ENCODE measurements at places on chromosomes 6 and 20.

- DNase-seq: no peak
Observed at GRCh38 chr6:80251321-80251720, 144.8 kb downstream of the BCKDHB start.

DNA sequence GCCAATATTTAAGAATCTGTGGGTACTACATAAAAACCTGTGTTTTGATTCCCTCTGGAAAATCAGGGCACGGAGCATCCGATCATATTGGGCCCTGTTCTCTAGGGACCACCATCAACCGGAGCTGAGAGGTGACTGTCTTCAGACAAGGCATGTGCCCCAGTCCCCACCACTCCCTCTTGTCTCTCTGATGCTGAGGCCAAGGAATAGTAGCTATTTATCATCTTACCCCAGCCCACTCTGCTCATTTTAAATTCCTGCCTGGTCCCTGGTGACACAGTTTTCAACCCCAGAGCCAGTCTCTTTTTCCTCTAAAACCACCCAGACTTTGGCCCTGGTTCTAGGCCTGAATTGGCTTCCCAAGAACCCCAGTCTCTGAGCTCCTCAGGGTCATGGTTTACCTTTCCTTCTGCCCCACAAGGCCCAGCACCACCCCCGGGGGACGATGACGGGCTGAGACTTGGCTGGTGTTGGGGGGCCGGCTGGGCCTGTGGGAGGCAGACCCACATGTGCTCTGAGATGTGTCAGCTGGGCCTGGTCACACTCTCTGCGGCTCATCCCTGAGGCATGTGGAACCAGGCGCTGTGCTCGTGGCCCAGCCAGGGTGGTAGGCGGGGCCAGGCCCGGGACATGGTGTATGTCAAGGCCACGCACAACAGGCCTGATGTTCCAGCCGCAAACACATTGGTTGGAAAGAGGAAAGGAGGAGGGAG, 114.4 kb downstream of the CEBPB start:
- no peak for DNase-seq

- DNase-seq: no peak
Observed at GRCh38 chr20:8118760-8119159, 13.3 kb upstream of the PLCB1 start.

DNA sequence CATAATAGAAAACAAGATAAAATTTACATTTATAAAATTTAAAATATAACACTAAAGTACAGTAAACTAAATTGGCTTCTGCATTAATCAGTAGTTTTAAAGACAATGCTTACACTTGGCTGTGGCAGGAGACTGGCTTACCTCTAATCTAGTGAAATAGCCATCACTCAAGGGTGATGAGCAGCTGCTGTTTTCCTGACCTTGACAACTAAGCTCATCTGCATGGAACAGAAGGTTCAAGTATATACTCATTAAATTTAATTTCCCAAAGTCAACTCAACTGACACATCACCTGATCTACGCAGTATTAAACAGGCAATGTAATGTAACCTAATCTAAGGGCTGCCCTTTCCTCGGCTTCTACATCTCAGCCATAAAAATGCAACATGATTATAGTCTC, 14.5 kb downstream of the TMX4 start:
- no peak for DNase-seq

GRCh38 chr20:48734104-48734749, 93.6 kb downstream of the PREX1 start:
- no peak for DNase-seq

- no peak for DNase-seq
Observed at GRCh38 chr20:37919389-37920040, 16.6 kb downstream of the VSTM2L start.

DNA sequence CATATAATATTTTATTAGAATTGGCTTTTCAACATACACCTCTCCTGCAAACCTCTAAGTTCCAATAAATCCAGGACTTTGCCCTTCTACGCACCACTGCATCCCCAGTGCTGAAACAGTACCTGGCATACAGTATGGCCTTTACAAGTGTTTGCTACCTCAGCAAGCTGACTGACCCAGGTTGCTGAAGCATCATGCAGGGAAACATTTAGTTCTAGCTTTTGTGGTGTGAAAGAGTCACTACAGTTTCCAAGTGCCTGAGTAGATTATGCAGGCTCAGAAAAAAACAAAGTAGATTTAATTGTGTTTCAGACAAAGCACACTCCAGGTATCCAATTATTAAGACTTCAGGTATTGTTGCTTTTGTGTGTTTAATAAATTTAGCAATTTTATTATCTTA, 614.2 kb upstream of the NRSN1 start:
- no peak for DNase-seq

DNA sequence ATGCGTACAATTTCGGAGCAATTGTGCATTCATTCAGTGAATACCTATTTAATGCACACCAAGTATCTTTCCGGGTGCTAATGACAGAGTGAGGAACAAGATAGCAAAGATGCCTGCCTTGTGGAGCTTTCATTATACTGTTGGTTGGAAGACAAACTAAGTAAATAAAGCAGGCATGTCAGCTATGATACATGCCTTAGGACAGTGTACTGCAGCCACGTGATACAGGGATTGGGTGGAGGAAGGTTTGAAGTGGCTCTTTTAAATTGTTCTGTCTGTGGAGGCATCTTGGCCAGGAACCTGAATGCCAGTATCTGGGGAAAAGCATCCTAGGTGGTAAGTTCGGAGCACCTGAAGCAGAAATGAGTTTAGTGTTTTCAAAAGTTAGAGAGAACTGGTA, 3.0 kb upstream of the OTOR start:
- no peak for DNase-seq

GRCh38 chr6:139545206-139546105, 171.0 kb upstream of the CITED2 start:
- DNase-seq: no peak

- no peak for DNase-seq
Observed at GRCh38 chr6:10451828-10452509, 37.1 kb upstream of the TFAP2A start.

- DNase-seq: no peak
Observed at GRCh38 chr6:55182016-55182650, 7.8 kb downstream of the HCRTR2 start.

GRCh38 chr6:105380634-105381033, 22.2 kb downstream of the PREP start:
- DNase-seq: no peak

DNA sequence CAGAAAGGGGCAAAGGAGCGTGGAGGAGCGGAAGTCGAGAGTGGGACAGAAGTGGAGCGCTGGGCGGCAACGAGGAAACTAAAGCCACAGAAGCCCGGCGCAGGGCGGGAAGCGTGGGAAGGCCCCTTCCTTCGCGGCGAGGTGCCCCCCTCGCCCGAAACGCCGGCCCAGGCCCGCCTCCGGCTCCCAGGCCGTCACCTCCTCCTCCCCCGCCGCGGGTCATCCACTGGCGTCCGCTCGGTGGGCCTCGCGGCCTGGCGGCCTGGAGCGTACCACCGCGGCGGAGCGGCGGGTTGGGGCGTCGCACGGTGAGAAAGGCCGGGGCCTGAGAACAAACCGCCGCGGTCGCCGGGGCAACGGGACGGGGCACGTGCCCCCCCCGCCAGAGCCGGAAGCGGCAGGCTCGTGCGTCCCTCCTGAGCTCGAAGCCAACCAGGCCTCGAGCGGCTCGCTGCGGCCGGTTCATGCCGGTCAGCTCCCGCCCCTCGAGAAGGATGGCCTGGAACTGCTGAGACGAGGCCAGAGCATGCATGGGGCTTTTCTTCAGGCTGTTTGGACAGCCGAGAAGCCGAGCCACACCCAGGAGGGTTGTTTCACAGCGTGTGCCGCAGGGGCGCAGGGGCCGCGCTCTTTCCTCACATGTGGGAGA, at the start of gene TCP11:
Gene TCP11 (minus strand): TSS at position 333 of the 649 bp plus-strand sequence. CDS start 469 bp downstream, outside the sequence.
- DNase-seq: no peak

Data from NCI-H1930 (cell line).